Activated CD4-positive, alpha-beta T cell treated with anti-CD3 and anti-CD28 coated beads, Interleukin-2, amount 50 U/mL, for 24 hours (primary cell): ENCODE measurements at places on chromosomes 13 and 19.

DNA sequence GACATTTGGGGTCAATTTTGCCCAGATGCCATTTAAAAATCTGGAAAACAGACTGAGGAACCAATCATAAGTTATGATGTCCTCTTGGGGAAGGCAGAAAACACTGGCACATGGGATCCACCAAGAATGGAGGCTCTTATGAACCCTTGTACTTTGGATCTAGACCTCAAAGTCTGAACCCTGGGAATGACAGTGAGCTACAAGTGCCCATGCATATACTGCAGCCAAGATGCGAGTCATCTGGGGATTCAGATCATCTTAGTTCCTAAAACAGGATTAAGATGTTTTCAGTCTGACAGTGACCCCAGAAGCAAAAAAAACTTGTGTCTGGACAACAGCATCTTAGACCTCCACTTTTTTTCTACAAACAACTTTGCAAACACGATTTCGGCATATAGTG lies 100.2 kb upstream of the SIAH3 start:
- no peak for DNase-seq

GRCh38 chr13:96925916-96926628 lies 68.2 kb downstream of the OXGR1 start:
- no peak for DNase-seq

- DNase-seq = no peak
Observed at GRCh38 chr13:113145496-113145895, 13.0 kb upstream of the PROZ start.

DNA sequence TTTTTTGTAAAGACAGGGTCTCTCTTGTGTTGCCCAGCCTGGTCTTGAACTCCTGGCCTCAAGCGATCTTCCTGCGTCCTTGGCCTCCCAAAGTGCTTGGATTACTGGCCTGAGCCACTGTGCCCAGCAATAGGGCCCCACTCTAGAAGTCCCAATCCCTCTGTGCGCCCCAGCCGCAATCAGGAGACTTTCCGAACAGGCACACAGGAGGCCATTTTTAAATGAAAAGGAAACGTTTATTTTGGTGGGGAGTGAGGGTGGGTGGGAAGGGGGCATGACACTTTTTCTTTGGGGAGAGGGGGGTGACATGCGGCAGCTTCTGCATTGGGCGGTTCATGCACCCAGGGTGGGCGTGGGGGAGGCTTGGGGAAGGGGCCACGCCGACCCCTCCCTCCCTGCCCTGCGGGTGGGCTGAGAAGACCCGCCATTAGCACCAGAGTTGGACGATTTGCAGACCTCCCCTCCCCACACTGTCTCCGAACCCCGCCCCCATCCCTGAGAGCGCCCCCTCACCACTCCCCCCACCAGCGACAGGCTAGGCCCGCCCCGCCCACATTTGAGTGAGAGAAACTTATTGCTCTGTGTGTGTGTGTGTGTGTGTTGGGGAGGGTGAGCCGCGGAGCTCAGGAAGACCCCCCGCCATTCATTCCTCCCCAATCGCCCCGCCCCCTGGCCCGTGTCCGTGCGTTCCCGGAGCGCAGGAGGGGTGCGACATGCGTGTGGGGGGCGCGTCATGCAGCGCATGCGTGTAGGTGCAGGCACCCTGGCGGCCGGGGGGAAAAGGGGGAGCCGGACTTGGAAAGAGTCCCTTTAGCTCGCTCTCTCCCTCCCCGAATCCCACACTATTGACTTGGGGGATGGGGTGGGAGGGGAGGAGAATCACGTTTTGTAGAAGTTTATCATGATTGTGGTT lies 17.2 kb downstream of the KCNC3 start:
- no peak for DNase-seq

DNA sequence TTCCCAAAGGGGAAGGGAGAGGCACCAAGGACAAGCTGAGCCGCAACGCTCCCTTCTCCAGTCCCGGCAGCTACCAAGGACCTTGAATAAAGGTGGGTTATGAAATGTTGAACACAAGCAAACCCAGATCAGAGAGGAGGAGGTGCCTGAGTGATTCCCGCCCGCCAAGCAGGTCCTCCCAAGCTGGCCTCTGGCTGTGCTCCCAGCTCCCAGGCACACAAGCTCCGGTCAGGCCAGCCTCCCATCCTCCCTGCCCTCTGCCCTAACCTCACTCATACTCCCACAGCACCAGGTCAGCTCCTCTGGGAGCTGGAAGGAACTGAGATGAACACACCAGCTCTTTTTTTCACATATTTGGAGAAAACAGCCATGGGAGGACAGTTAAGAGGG lies 3.7 kb downstream of the NAPA start:
- DNase-seq = no peak

GRCh38 chr13:91762957-91763356 lies 364.5 kb downstream of the GPC5 start:
- no peak for DNase-seq

DNA sequence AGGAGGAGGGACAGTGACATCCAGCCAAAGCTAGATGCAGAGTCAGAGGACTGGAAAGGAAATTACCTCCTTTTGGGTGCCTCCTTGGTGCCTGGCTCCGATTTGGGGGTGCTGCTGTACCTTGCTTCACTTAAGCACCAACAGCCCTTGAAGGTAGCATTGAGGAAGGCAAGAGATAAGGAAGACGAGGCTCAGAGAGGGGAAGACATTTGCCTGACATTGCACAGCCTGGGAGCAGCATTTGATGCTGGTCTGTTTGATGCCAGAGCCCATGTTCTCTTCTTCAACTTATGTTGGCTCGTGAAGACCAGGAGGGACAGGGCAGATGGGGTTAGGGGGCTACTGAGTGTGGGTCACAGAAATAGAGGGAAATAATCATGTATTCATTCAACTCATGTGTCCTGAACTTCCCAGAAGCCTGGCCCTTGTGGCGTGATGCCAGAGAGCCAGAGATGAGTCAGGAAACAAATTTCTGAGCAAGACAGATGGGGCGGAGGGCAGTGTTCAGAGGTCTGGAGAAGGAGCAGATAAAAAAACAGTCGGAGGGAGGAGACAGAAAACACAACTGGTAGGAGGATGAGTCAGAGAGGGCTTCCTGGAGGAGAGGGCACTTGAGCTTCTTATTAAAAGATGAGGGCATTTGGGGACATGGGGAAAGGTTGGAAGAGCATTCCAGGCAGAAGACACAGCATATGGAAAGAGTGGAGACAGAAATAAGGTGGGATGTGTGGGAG lies 3.0 kb upstream of the C19orf81 start:
- no peak for DNase-seq

DNA sequence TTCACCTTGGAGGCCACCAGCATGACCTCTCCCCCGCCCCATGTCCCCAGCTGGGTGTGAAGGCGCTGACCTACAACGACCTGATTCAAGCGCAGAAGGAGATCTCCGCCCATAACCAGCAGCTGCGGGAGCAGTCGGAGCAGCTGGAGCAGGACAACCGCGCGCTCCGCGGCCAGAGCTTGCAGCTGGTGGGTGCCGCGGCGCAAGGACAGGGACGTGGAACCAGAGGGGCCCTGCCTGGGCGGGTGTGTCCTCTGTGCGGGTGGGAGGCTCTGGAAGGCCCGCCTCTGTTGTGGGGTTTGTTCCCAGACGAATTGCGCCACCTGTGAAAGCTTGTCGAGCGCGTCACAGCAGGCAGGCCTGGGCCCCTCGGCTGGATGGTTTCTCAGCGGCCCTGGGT lies 22.3 kb downstream of the PLEKHJ1 start:
- DNase-seq = no peak

DNA sequence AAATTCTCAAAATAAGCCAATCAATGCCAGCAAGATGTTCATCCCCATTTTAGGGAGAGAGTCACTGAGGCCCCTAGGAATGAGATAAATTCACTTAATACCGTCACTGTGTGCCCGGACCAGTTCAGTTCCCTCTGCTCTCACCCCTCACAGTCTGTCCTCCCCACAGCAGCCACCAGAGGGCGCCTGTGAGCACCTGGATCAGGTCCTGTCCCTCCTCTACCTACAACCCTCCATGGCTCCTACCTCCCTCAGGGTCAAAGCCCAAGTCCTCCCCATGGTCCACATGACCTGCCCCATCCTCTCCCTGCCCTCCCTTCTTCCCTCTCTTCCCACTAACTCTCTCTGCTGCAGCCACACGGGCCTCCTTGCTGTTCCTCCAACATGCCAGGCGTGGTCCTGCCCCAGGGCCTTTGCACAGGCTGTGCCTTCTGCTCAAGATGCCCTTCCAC lies 42.0 kb upstream of the NFIC start:
- DNase-seq = peak; percentile 69

DNA sequence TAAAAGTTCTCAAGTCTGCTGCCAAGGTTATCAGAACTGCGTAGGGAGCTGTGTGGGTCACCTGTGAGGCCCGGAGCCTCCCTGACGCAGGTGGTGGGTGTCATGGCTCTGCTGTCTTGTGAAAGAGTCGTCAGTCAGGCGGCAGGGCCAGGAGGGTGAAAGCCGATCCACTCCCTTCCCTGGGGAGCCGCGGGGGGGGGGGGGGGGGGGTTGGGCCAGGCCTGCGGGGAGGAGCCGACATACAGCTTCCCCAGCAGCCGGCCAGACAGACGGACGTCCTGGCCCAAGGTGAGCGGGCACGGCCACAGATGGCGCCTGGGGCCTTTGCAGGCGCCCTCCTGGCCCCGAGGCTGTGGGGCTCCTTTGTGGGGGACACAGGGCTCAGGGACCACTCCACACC lies 12.4 kb downstream of the SBNO2 start:
- no peak for DNase-seq

DNA sequence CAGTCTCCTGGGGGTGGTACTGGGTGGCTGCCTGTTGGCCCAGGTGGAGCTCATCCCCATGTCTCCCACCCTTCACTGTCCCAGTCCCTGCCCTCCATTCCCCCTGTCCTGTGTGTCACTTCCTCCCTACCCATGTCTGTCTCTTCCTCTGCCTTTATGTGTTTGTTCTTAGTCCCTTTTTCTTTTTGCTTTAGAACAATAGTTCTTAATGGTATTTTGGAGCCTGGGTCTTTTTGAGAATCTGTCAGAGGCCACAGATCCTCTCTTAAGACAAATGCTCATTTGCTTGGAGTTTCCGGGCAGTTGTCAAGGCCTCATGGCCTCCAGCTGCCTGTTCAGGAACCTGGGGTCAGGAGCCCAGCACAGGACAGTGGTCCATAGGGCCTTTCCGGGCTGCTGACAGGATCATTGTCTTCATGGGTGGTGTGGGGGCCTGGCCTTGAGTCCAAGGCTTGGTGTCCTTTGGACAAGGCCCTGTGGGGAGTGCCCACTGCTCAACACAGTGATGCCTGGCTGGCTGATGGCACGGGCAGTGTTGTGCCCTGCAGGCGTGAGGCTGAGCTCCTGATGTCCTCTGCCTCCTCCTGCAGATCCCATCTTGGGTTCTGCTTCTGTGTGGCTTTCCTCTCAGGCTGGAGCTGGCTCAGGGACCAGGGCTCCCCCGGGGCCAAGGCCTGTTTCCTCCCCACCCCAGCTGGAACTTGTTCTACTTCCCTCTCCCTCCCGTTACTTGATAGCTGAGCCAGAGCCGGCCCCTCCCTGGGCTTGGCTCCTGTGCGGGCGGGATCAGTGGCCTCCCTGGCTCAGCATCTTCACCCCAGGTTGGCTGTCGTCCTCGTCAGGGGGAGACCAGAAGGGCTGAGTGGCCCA lies 3.5 kb downstream of the EGLN2 start:
- no peak for DNase-seq

DNA sequence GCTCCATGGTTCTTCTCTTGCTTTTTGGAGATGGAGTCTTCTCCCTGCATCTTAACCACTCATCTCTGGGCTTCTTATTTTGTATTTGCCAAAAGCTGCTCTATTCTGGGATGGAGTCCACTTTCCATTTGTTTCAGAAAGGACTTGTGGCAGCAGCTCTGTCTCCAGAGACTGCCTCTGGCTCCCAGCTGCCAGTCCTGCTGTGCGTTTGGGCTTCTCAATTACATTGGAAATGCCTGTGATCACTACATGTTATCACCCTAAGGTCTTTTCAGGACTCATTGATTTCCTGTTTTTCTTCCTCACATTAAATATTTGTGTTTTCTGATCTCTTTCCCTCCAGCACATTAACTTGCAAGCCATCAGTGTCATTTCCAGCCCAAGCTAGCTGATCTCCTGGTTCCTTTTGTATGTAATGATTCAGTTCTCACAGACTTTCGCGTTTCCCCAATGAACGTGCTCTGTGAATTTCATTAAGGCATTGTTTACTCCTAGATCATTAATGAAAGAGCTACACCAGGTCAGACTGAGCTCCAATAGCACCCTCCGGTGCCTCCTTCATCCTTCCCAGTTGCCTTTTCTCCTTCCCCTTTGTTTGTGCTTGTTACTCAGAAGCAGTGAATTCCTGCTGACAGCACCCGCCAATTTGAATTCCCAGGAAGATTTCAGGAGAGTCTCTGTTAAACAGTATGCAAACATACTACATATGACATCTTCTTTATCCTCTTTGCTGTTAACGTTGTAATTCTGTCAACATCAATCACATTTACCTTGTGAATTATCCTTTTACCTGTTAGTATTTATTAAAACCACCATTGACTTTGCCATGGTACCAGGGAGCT lies 3.0 kb downstream of the CBY2 start:
- DNase-seq = no peak

DNA sequence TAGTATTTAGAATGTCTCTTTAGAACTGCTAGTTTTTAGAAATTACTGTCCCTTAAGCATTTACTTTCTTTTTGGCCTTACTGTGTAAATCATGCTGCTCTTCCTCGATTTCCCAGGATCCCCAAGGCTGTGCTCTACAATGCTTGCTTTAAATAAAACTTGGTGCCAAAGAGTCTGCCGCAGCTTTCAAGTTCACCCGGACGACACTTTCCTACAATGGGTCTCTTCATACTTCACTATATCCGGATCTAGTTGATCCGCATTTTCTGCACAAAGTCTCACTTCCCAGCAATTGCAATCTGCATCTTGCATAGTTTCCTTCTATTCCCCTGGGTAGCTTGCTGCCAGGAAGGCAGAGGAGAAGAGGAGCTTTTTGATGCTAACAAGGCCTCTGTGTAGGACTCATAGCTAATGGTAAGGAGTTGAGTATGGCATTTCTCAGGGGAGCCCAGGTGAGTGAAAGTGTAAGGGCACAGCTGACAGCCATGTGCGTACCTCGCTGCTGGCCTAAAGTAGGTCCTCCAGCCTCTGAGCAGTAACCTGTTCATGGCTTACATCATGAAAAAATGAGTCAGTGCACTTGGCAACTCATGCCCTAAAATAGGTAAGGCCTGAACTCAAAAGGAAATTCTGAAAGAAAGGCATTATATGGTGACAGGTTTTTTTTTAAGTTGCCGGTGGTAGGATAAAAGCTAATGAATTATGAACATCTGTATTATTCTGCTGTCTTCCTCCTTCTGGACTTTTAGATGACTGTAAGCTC lies 101.6 kb downstream of the ENOX1 start:
- DNase-seq = no peak

GRCh38 chr13:42215578-42216421 lies 56.2 kb upstream of the AKAP11 start:
- no peak for DNase-seq

- no peak for DNase-seq
Observed at GRCh38 chr13:90696656-90697055, 650.8 kb upstream of the MIR17HG start.

GRCh38 chr19:10621966-10622365 lies 3.4 kb upstream of the SLC44A2 start:
- DNase-seq = no peak

GRCh38 chr19:29687244-29687896 lies 22.1 kb downstream of the PLEKHF1 start:
- DNase-seq = peak; percentile 53

DNA sequence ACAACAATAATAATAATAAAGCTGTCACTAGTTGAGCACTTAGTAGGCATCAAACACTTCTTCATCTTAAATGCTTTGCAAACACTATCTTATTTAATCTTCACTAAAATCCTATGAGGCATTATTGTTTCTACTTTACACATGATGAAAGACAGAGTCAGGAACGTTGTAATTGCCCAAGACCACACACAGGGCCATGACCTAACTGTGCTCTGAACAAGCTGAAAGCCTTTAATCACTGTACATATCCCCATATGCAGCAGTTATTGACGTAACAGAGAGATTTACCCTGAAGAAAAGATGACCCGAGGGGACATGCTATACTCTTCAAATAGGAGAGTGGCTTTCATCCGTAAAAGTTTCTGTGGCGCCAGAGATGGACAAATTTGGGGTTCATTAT lies 53.0 kb downstream of the SACS start:
- no peak for DNase-seq
